ENCODE measurements at places on chromosomes 4 and X. TPM values are rescaled to one million over a fixed set of nuclear protein-coding genes. Genes with fewer than 3 reads are reported as not detected.

Gene CNGA1
- polyA plus RNA-seq = 3.3 TPM

Gene DGAT2L6
- not detected for polyA plus RNA-seq

Gene TEX13B
- not detected for polyA plus RNA-seq

Gene TRIM61
- polyA plus RNA-seq = 3.7 TPM

Gene ITM2A
- polyA plus RNA-seq = 59.1 TPM

Gene POU3F4
- polyA plus RNA-seq = 7.2 TPM

Gene EDA2R
- polyA plus RNA-seq = 0.63 TPM

Gene NAP1L2
- polyA plus RNA-seq = 3.9 TPM

Gene MAGEC3
- polyA plus RNA-seq = 0.99 TPM

Gene FGF13
- polyA plus RNA-seq = 26.0 TPM

Gene FGF16
- polyA plus RNA-seq = not detected

Gene MGARP
- 0.34 TPM for polyA plus RNA-seq

Gene SOWAHD
- polyA plus RNA-seq = 0.84 TPM

Gene PGRMC1
- 253 TPM for polyA plus RNA-seq

Gene TLR7
- 0.68 TPM for polyA plus RNA-seq
